ENCODE measurements at places on chromosomes 4 and X.

DNA sequence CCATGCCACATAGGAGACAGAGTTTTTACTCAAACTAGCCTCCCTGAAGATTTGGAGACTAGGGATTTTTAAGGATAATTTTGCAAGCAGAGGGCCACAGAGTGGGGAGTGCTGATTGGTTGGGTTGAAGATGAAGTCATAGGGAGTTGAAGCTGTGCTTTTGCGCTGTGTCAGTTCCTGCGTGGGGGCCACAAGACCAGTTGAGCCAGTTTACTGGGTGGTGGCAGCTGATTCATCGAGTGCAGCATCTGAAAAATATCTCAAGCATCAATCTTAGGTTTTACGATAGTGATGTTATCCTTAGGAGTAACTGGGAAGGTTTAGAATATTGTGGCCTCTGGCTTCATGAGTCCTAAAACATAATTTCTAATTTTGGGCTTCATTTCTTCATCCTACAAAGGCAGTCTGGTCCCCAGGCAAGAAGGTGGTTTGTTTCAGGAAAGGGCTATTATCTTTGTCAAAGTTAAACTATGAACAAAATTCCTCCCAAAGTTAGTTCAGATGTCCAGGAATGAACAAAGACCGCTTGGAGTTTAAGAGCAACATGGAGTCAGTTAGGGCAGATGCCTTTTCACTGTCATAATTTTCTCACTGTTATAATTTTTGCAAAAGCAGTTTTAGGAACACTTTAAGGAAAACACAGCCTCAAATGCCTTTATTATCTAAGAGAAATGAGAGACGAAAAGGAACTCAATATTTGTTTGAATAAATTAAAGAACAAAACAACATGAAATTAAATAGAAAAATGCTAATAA is 960.8 kb upstream of the PRKX start:
- DNase-seq: no peak

- no peak for DNase-seq
Measured at GRCh38 chrX:4588466-4588865, 875.0 kb upstream of the PRKX start.

DNA sequence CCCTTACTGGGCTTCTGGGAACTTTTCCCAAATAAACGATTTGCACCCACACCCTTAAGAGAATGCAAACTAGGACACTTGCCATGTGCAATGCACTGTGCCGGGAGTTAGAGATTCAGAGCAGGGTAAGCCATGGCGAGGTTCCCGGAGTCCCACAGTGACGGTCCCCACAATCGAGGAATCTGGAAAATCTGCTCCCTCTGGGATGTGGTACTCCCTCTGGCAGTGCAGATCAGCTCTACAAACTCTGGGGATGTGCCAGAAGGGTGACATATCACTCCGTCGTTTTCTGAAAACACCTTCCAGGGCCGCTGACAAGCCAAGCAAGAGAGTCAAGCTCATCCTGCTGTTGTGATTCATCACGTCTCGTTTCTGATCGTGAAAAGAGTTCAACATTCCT is 537.5 kb downstream of the BCOR start:
- no peak for DNase-seq

DNA sequence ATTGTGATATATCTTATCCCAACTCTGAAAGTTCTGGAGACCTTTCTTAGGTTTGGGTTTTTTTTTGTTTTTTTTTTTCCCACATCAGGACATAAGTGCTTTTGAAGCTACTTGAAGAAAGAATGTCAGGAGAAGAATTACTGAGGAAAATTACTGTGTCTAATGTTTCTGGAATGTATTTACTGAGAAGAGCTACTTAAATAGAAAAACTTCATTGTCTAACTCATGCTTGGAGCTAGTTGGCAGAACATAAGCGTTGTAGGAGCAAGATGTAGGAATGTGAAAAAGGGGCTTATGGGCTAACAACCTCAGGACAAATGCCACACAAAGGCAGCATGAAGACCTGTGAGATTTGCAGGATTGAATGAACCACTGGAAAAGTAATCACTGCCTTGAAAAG is 166.6 kb upstream of the GLRA2 start:
- DNase-seq: no peak

DNA sequence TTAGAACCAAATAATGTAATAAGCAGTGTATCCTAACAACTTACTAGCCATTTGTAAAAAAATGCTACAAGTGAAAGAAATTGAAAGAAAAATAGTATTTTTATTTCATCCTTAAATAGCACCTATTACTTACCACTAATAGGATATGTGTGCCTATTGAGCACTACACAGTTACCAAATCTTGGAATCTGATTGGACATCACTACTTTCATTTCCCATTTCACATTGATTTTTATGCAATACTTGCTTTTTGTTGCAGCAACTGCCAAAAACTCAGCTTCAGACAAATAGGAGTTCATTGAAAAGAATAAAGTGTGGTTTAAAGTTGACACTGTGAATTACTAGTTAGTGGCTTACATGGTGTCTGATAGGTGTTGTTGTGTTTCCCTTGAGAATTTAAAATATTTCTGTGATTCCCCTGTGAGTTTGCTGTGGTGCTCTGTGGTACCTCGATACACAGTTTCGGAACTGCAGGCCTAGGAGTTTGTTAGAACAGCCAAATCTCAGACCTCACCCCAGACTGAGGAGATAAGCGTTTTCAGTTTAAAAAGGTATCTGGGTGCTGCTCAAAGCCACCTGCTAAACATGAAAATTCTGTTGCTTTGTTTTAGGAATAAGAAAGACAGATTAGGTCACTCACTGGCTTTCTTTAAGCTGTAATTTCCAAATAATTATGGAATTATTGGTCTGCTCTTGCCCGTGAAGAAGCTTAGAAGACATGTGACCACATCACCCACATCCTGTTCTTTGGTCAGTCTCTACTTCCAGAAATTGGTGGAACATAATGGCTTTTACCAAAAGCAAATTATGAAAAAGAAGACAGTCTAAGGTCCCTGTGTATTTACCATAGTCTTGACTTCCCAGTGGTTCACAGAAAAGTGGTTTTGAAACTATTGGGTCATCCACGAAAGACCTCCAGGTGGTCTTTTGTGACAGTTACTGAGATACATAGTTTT is 97.8 kb downstream of the SYTL5 start:
- no peak for DNase-seq

DNA sequence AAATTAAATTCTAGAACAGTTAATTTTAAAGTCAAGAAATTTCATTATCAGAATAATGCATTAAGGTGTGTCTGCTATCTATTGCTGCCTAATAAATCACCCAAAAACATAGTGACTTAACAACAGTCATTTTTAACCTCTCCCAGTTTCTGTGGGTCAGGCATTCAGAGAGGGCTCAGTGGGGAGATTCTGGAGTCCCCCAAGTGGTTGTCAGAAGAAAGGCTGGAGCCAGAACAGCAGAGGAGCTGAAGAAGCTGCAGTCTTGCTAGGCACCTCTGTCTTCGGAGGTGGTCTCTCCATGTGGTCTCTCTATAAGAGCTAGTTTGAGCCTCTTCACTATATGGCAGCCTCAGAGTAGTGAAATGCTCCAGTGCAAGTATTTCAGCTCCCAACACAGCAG is 9.3 kb upstream of the HOPX start:
- no peak for DNase-seq

GRCh38 chrX:10423716-10424115 is 196.7 kb downstream of the MID1 start:
- DNase-seq: no peak

- no peak for DNase-seq
Measured at GRCh38 chrX:115650916-115651315, 89.9 kb downstream of the PLS3 start.

DNA sequence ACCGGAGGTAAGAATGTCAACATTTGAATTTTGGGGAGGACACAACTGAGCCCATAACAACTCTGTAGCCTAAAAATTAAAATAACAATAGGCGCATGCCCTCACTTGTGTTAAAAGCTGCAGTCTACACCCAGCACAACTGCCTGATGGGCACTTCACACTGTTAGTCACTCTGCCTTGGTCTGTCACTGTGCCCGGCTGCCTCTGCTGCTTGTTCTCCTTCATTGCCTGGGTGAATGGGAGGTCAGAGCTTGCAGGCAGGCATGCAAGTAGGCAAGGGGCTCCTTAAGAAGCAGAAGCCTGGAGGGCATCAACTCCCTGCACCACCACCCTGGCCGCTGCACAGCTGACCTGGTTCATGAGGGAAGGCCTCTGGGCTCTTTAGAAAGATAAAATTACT is 374.8 kb downstream of the MID1IP1 start:
- DNase-seq: no peak

- no peak for DNase-seq
Measured at GRCh38 chrX:14529290-14529989, at the start of gene GLRA2. GLRA2 (plus strand) TSS chrX:14529536; CDS start chrX:14530058, 522 bp downstream.

GRCh38 chrX:150405576-150405975 is 42.5 kb downstream of the MAMLD1 start:
- no peak for DNase-seq

GRCh38 chrX:2500803-2501558 is at the start of the genes DHRSX and ZBED1:
DHRSX (minus strand) TSS chrX:2500976; CDS start chrX:2500925, 51 bp downstream.
ZBED1 (minus strand) TSS chrX:2500976; CDS start chrX:2490719, 10,257 bp downstream.
- DNase-seq: no peak

DNA sequence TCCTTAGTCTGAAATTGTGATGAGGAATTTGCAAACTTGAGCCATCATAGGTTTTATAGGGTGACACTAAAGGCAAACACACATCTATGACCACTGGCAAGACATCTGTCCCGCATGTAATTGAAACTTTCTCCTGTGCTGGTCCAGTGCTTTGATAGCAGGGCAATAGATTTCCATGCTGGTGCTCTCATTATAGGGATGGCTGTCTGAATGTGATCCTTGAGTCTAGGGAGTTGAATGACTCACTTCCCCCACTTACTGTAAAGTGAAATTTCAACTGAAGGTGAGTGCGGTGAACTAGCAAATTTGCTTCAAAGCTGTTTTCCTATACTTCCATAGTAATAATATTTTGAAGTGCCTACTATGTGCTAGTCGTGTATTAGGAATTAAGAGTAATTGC is 1630.0 kb downstream of the STIM2 start:
- no peak for DNase-seq

DNA sequence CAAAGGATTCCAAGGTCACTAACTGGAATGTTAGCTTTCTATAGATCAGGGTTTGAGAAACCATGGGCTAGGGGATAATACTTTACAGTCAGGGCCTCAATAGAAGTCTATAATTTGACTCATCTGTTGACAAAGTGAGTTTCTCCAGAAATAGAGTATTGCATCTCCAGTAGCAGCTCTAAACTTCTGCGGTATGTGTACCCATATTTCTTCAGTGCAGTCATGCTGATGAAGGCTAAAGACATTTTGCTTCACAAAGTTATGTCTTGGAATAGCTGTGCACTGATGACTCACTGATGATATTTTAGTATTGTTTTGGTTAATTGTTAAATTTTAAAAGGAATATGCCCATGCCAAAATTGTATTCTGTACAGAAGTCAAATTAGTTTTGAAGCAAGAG is 464.9 kb upstream of the AMOT start:
- no peak for DNase-seq

DNA sequence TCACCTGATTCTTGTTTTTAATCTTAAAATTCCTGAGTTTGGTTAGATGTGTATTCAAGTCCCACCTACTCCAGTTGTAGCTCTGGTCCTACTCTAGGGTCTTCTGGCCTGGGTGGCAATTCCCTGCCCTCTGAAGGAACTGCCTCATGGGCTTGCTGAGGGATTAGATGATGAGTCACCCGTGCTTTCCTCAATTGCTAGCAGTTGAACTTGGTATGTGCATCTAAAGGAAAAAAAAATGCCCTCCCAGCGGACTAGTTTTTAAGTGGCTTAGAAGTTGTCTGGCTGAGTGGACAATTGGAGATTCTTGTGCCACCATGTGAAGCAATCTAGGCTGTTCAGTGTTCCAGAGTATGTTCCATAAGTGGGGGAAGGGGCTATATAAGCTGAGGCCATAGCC is 127.0 kb downstream of the CCNG2 start:
- DNase-seq: no peak

DNA sequence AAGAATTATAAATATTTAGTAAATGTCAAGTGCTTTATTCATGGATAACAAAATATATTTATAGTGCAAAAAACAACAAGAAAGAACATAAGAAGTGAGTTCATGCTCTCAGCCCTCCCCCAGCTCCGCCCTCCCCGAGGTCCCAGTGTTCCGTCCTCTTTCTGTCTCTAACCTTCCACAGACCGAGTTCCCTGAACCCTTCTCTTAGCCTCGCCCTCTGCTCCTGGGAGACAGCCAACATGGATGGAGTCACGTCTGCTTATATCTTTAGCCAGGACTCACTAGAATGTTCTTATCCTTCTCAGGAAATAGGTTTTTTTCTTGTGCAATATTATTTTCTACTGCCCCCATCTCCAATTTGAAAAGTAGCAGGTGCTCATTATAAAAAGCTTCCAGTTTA is 40.1 kb upstream of the HELT start:
- DNase-seq: no peak

DNA sequence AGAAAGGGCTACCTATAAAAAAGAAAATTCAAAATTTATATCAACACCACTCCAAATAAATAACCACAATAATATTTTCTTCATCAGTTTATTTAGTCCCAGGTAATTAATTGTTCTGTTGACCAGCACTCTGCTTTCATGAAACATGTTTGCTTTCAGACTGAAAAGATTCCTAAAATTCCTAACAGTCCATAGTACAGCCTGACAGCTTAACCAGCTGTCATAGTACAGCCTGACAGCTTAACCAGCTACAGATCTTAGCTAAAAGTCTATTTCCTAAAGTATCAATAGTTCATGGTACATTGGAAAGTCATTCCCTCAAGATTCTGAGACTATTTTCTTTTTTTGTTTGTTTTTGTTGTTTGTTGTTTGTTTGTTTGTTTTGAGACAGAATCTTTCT is 144.1 kb upstream of the DDX53 start:
- no peak for DNase-seq

DNA sequence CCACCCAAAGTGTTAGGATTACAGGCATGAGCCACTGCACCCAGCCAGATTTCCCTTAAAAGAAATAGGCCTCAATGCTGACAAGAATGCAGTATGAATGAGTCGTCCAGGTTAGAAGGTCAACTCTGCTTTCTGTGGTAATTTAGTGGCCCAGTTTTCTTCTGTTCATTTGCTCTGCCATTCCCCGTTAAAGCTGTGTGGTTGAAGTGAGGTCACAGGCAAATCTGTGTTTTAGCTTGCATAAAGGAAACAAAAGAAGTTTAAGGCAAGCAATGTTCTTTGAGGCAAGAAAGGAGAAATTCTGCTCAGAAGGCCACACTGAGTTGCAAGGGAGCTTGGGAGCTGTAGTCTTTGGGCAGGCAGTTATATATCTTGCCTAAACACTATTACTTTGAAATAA is 176.8 kb downstream of the LARP7 start:
- no peak for DNase-seq

DNA sequence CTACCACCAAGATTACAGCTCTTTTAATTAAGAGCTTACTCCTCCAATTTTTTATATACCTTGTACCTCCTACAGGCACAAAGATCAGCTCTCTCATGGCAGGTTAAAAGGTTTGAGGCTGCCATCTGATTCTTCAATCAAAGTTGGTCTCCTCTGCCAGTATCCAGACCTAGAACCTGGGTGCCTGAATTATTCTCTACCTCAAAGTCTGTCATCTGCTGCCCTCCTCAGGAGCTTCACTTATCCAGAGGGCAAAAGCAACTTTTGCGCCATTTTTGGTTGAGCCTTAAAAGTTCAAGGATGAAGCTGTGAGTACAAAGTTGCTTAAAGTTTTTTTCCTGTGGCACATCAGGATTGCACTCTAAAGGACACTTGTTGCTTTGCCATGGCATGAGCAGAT is 343.7 kb upstream of the PPP1R2C start:
- DNase-seq: no peak

GRCh38 chr4:123744664-123745290 is 348.2 kb downstream of the SPRY1 start:
- no peak for DNase-seq

All from stimulated activated CD4-positive, alpha-beta T cell treated with anti-CD3 and anti-CD28 coated beads, Interleukin-1b, Interleukin-23, amount 100 ng/mL, for 1 hour (primary cell).